Central memory CD4-positive, alpha-beta T cell (primary cell): ENCODE measurements at places on chromosomes 16 and 17.

GRCh38 chr17:1920948-1921351, 91.1 kb downstream of the RPA1 start:
- no peak for DNase-seq

DNA sequence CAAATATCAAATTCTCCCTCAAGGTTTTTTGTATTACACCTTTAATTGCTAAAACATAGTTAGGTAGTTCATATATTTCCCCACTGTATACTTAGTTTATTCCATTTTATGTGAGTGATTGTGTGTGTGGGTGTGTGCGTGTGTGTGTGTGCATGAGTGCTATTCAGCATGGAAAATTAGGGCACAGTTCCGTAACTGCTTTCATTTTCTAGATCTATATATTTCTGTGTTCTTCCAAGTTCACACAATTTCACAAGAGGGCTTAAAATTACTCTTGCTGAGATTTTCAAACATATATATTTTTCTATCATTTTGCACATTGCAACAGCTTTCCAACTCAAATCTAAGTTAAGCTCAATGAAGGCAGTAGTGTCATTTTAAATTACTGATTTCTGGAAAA, 782.9 kb upstream of the SOX9 start:
- DNase-seq = no peak

DNA sequence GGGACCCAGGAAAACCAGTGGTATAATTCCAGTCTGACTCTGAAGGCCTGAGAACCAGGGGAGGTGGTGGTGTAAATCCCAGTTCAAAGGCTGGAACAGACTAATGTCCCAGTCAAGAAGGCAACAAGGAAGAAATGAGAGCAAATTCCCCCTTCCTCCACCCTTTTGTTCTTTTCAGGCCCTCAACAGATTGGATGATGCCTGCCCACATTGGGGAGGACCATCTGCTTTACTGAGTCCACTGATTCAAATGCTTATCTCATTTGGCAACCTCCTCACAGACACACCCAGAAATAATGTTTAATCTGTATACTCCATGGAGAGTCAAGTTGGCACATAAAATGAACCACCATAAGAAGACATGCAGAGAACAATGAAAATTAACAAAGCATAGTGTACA, 61.9 kb upstream of the CRYM start:
- DNase-seq = no peak

GRCh38 chr17:74303305-74303704, 22.7 kb upstream of the KIF19 start:
- no peak for DNase-seq

GRCh38 chr16:8725513-8726178, 51.2 kb downstream of the ABAT start:
- DNase-seq = no peak

DNA sequence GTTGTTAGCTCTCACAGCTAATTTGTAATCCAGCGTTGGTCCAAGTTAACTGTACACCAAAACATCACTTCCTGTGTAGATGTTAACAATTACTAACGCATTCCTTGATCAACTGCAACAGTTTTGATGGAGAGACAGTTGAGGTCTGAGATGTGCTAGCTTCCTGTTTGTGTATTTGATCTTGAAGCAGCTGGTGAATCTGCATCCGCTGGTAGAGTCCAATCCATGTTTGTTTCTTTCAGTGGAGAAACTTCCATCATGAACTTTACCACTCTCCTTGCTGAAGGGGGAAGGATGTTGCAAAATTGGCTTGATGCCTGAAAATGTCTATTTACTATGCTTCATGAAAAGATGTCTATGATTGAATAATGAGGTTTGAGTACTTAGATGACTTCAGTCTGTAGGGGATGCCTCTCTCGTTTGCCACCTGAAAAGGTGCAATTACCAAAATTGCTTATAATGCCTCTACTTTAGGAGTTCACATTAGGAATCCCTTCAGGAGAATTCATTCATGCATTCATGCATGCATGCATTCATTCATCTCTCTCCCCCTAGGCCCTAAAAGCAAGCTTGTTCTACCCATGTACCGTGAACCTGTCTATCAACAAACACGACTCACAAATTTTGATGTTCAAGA, 39.6 kb upstream of the ZKSCAN2 start:
- DNase-seq = no peak

DNA sequence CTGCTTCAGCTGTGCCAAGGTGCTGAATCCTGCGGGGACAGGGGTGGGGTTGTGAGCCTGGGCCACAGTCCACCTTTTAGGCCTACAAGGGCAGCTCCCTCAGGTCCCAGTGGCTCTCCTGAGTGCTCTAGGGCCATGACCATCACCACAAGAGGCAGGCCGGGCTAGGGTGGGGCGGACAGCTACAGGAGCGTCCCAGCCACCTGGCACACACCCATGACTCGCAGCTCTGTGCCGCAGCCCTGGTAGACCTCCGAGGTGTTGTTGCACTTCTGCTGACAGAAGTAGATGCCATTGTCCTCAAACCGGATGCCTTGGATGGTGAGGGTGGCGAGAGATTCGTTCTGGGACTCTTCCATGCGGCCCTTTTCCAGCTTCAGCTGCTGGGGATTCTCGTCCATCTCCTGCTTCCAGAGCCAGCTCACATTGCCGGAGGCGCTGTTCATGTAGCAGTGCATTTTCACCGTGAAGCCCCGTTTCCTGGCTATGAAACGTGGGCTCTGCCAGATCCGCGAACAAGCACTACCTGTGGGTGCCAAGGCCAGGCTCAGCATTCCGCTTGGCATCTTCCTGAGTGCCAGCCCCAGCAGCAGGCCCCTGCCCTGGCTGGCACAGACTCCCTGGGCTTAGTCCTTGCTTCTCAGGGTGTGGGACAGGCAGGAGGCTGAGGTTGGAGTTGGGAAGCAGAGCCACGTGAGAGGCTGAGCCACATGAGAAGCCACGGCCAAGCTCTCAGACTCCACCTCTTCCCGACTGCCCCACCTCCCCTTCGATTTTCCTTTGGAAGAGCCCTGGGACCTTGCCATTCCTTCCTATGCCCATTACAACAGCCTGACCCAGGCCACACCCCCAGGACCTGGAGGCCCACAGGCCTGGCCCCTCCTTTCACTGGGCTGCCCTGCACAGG, 2.0 kb downstream of the CD79B start:
- DNase-seq = no peak

DNA sequence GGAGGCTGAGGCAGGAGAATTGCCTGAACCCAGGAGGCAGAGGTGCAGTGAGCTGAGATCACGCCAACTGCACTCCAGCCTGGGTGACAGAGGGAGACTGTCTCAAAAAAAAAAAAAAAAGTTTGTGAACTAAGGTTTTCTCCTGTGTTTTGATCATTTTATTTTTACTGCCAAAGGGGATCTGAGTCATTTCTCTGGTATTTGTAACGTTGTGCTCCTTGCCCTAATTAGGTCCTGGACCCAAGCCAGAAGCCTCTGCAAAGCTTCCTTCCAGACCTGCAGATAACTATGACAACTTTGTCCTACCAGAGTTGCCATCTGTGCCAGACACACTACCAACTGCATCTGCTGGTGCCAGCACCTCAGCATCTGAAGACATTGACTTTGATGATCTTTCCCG, 32.1 kb downstream of the IST1 start:
- DNase-seq = no peak
